Stimulated activated naive CD4-positive, alpha-beta T cell treated with Interleukin-2 at 50 U/mL for 16 hours (primary cell): ENCODE measurements at places on chromosomes 11 and 22.

DNA sequence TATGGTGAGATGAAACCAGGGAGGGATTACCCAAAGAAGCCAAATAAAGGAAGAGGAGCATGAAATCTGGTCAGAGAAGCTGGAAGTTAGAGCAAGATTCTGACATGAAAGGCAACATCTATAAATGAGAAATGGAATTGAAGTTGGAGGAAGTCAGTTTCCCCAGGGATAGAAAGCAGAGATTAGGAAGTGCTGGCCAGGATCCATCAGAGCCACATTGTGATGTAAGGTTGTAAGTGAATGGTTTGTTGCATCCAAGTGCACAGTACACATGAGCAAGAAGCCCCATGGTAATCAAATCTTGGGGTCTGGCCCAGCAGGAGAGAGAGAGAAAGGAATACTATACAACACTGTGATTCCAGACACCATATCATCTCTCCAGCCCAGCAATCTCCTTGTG is 6.6 kb upstream of the NLRP10 start:
- no peak for DNase-seq

- DNase-seq, result no peak
These were observed 75.3 kb downstream of the SC5D start for GRCh38 chr11:121367844-121368225.

- DNase-seq, result no peak
These were observed 151.6 kb upstream of the NAV2 start for GRCh38 chr11:19561011-19561410.

- no peak for DNase-seq
These were observed 9.9 kb downstream of the PCSK7 start for GRCh38 chr11:117221775-117222517.

DNA sequence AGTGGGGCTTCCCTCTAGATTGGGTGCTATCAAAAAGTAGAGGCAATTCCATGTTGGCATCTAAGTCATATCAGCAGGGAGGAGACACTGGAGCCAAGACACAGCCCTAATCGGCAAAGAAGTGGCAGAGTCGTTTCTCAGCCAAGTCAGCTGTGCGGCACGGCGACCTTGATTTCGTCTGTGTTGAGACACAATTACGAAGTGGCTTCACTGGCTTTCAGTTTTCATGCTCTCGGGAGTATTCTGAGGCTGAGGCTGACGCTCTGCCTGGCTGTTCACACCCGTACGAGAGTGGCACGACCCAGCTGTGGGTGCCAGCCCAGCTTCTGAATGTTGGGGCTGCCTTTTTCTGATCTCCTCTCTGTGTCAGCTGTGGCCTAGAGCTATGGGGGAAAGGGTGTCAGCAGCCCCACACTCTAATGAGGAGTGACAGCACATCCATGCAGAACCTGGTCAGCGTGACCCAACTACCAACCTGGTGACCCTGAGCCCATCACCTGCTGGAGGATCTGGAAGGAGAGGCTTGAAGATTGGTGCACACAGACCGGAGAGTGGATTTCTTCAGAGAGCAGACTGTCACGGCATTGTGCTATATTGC is 105.7 kb upstream of the TMEM45B start:
- no peak for DNase-seq

- DNase-seq, result no peak
These were observed 5.3 kb upstream of the GNAZ start for GRCh38 chr22:23065069-23065451.

GRCh38 chr11:34448223-34448994 is 9.7 kb downstream of the CAT start:
- no peak for DNase-seq

DNA sequence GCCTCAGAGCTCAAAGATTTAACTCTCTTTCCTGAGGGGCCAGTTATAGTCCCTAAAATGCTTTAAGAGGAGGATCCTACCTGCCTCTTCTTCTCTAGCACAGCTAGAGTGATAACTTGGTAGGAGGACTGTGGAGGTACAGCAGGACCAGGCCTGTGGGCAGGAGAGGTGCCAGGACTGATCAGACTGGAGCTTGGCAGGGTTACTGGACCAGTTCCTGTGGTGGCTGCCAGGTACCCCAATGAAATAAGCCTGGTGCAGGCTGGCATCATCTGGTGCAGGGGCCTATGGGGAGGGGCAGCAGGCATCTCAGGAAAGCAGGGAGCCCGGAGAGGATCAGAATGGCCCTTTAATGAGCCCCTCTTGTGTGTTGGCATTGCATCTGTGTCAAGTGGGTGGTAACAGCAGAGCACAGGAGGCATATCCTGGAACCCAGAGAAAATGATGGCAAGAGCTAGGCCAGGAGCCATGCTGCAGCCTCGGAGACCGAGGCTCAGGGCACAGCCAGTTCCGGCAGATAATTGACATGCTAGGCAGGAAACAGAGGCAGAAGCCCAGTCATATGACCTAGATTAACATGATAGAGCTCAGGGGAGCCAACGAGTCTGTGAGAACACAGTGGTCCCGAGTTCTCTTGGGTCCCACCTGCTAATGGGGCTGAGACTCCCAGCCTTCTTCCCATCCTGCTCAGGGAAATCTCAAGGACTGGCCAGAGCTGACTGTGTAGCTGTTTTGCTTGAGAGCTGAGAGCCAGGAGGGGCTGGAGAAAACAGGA is 187.5 kb upstream of the ZBED5 start:
- DNase-seq, result no peak

GRCh38 chr11:20162824-20163782 is 2.8 kb upstream of the DBX1 start:
- no peak for DNase-seq

- DNase-seq, result no peak
These were observed 59.4 kb upstream of the NNMT start for GRCh38 chr11:114236829-114237228.

DNA sequence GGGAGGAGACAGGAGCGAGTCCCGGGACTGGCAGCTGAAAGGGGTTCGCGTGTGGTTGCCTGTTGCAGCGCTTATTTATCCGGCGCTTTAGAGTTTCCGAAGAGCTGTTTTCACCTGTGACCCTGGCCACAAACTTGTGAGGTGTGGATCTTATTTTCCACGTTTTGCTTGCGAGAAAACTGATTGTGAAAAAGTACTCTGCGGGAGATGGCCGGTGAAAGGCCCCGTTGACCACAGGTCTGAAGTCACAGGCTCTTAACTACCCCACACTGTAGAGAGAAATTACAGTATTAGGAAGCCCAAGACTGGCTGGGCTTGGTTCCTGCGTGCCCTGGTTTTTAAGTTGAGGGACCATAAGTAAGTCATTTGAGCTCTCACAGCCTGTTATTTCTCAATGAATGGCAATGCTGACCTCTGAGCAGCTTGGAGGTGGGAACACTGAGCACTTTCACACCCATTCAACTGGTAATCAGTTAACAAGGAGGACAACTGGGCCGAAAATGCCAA is 379 bp upstream of the RAB38 start:
- no peak for DNase-seq

- no peak for DNase-seq
These were observed 566.2 kb downstream of the TBC1D22A start for GRCh38 chr22:47328550-47329243.

- DNase-seq, result no peak
These were observed 205.1 kb downstream of the NXPE2 start for GRCh38 chr11:114883472-114883871.

DNA sequence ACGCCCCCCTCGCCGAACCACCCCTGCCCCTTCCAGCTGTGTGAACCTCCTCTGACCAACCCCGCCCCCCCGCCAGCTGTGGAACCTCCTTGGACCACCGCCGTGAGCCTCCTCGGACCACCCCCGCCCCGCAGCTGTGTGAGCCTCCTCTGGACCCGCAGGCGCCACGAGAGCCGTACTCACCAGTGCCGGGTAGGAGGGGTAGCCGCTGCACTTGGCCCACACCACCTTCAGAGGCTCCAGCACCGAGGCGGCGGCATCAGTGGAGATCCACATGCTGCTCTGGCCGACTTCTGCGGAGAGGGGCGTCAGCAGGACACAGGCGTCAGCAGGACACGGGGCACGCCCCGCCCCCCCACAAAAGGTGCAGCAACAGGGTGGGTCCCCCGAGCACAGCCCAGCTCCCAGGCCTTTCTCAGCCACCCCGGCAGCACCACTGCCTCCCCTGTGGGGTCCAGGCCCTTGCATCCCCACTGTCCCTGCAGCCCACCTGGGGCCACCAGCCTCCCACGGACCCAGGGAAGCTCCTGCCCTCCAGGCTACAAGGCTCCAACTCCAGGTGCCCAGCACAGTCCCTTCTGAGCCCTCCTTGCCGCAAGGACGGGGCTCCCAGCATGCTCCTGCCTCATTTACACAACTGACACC is 51.7 kb downstream of the BRD1 start:
- DNase-seq, result no peak

DNA sequence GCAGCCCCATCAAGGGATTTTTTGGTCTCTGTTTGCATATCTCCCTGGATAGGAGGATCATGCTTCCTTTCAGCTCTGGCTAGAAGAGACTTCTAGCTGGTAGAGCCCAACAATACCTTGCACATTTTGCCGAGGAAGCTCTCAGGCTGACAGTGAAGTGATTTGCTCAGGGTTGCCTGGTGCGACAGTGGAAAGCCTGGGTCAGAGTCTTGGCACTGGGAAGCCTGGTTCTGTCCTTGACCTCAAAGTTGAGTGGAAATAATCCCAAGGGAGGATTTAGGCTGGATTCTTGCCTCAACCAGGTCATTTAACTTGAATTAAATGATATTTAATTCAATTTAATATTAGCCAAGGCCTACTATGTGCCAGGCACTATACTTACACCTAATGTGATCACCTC is 24.4 kb upstream of the ALG8 start:
- DNase-seq, result no peak

DNA sequence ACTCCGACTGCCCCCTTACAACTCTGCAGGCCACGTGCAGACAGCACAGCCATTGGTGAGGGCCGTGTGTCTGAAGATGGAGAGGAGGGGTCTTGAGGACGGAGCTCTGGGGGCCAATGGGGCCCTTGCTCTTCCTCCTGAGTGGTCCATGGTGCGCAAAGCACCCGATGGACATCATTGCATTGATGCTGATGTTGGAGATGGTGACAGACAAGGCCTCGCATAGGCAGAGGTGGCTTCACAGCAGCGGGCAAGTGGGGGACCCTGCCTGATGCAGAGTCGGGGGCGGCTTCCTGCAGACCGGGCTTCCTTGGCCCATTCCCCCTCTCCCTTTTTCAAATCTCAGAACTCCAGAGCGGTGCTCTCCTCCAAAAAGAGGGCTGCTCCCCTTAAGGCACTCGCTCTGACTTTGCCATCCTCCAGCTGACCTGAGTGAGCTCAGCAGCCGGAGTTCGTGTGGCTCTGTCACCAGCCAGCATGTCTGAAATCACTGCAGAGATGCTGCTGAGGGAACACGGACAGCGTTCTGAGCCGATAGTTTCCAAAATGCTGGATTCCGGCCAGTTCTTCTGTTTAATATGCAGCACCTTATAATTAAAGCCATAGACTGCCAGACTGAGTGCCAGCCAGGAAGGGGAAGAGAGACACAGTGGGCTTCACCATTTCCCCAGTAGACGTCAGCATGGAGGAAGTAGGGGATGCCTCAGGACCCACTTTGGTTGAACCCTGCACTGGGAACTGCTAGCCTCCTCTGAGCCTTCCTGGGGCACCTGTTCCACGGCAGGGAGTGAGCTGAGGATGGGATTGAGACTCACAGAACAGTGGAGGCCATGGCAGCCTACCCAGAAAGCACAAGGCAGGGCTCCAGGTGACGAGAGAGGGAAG is 278.2 kb downstream of the BRD1 start:
- DNase-seq, result no peak

DNA sequence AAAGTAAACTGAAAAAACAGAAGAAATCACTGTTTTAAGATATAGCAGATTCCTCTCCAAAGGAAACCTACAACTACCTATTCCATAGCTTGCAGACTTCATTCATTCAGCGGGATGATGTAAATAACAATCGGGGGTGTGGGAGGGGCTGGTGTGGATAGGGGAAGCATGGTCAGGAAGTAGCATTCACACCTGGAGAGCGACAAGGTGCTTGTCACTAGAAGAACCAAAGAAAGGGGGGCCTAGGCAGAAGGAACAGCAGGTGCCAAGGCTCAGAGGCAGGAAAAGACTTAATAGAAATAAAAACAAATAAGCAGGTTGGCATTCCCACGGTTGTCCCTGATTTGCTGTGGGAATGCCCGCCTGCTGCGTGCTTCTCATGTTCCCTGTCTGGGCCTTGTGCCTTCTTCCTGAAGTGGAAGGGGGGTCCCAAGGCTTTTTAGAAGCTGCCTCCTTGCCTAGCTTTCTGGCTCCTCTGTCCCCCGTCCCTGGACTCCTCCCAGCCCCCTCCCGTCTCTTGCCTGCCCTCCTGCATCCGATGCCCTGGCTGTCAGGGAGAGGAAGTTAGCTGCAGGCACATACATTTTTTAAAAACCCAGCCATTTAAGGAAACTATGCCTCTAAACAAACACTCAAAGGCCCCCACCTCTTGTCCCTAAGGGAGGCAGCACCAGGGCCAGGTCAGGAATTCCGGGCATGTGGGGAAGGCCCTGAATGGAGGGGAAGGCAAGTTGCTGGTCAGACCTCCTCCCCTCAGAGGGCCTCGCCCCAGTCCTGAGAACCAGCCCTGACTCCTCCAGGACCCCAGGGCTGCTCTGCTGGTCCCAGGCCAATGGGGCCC is 54.7 kb upstream of the PRDM11 start:
- no peak for DNase-seq

DNA sequence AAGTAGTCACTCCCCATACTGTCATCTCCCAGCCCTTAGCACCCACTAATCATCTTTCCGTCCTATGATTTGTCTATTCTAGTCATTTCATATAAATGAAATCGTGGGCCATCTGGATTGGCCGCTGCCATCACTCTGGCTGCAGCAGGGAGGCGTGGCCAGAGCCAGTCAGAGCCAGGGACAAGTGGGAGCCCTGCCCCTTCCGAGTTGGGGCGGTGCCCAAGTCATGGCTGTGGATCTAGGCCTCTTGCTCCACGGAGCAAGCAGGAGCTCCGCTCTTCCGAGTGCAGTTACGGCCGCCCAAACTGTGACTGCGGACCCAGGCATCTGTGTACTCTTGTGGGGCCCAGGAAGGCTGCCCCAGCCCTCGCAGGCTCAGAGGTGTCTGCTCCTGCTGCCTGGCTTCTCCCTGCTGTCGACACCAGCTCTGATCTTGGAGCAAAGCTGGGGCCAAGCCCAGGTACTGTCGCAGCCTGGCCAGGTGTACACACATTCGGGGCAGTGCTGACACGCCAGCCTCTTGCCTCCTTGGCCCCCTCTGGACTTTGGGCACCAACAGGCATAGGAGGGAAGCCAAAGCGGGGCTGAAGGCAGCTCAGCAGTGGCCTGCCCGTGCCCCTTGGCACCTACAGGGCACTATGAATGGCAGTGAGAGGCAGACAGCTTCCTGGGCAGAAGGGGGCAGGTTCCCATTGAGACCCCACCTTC is 8.4 kb downstream of the MRPL48 start:
- no peak for DNase-seq

DNA sequence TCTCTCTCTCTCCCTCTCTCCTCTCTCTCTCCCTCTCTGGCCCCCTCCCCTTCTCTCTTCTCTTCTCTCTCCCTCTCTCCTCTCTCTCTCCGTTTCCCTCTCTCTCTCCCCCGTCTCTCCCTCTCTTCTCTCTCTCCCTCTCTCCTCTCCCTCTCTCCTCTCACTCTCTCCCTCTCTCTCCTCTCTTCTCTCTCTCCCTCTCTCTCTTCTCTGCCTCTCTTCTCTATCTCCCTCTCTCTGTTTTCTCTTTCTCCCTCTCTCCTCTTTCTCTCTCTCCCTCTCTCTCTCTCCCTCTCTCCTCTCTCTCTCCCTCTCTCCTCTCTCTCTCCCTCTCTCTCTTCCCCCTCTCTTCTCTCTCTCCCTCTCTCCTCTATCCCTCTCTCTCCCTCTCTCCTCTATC is 98.3 kb upstream of the FGF3 start:
- no peak for DNase-seq
